Astrocyte (in vitro differentiated cells and primary cell): ENCODE measurements at places on chromosomes 2 and 18. TPM values are rescaled to one million over a fixed set of nuclear protein-coding genes. Genes with fewer than 3 reads are reported as not detected.
A peak's percentile ranks its signal among the peaks of the same experiment; 100 is the strongest.

THSD7B gene
- 0.14 and 0.18 TPM in 2 replicates for total RNA-seq

- H3K4me1 ChIP-seq: no peaks in the 10 kb centered on the region
- H3K4me3 ChIP-seq: no peak overlapping the region
- H3K36me3 ChIP-seq: no peaks in the 10 kb centered on the region
- DNase-seq: no peak
- no peaks in the 10 kb centered on the region for H3K27me3 ChIP-seq
Observed at GRCh38 chr18:7733642-7734041, 166.5 kb downstream of the PTPRM start.

- H3K27me3 ChIP-seq: peaks cover 14% of the 10 kb centered on the region
- H3K27ac ChIP-seq: peak overlapping the region; percentile 66
- H3K36me3 ChIP-seq: no peaks in the 10 kb centered on the region
- DNase-seq: peak; percentile 39
- no peak overlapping the region for H3K4me3 ChIP-seq
- H3K4me1 ChIP-seq: peaks cover 27% of the 10 kb centered on the region
Observed at GRCh38 chr2:120545521-120546047, 190.1 kb upstream of the GLI2 start.

GRCh38 chr2:2636813-2637212 is 305.7 kb upstream of the MYT1L start:
- no peaks in the 10 kb centered on the region for H3K27me3 ChIP-seq
- no peak for DNase-seq
- no peaks in the 10 kb centered on the region for H3K4me1 ChIP-seq
- no peaks in the 10 kb centered on the region for H3K36me3 ChIP-seq

GRCh38 chr2:172998547-172999272 is 76.9 kb upstream of the MAP3K20 start:
- H3K27me3 ChIP-seq: no peaks in the 10 kb centered on the region
- no peak for DNase-seq
- H3K36me3 ChIP-seq: no peaks in the 10 kb centered on the region
- H3K4me1 ChIP-seq: peaks cover 14% of the 10 kb centered on the region
- H3K4me3 ChIP-seq: no peak overlapping the region
- H3K27ac ChIP-seq: no peak overlapping the region

LRRTM4 gene
- 0.59 and 0.89 TPM in 2 replicates for total RNA-seq

GRCh38 chr2:108946442-108946841 is 42.6 kb downstream of the EDAR start:
- DNase-seq: no peak
- peaks cover 6% of the 10 kb centered on the region for H3K27me3 ChIP-seq
- no peaks in the 10 kb centered on the region for H3K36me3 ChIP-seq
- H3K27ac ChIP-seq: no peak overlapping the region

GRCh38 chr18:12421732-12422131 is 14.0 kb downstream of the PRELID3A start:
- no peak overlapping the region for H3K27ac ChIP-seq
- no peaks in the 10 kb centered on the region for H3K27me3 ChIP-seq
- no peaks in the 10 kb centered on the region for H3K4me1 ChIP-seq

GRCh38 chr2:143284087-143284675 is 155.0 kb downstream of the ARHGAP15 start:
- H3K36me3 ChIP-seq: no peaks in the 10 kb centered on the region
- H3K27me3 ChIP-seq: no peaks in the 10 kb centered on the region
- no peak overlapping the region for H3K4me3 ChIP-seq
- DNase-seq: no peak
- H3K27ac ChIP-seq: no peak overlapping the region

ZBTB7C gene
- total RNA-seq: 1.0 and 1.4 TPM in 2 replicates

UGT1A8 gene
- total RNA-seq: not detected in 2 replicates

DNA sequence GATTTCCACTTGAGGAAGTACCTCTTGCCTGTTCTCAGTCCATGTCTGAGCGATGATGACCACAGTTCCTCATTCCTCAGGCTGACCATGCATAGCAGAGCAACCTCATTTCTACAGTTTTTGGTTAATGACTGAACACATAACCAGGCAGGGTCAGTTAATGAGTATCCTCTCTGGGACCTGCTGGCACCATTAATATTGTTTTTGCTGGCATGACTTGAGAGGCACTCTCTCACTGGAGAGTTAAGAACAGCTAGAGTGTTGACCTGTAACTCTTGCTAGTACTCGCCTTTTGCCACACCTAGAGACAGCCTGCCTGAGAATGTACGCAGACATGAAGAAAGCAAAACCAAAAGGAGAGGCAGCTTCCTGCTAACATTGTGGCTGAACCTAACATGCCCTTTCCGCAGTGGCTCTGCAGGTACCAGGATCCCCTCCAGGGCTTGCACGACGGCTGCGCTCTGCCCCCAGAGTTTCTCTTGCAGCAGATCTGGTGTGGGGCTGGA is 23.9 kb downstream of the PECR start:
- H3K4me1 ChIP-seq: peaks cover 8% of the 10 kb centered on the region
- no peak overlapping the region for H3K4me3 ChIP-seq
- no peaks in the 10 kb centered on the region for H3K27me3 ChIP-seq
- no peak overlapping the region for H3K27ac ChIP-seq

- H3K27ac ChIP-seq: no peak overlapping the region
- no peaks in the 10 kb centered on the region for H3K36me3 ChIP-seq
- DNase-seq: peak; percentile 79
- no peaks in the 10 kb centered on the region for H3K27me3 ChIP-seq
- H3K4me1 ChIP-seq: peaks cover 12% of the 10 kb centered on the region
Observed at GRCh38 chr2:217551252-217551899, 451.4 kb downstream of the TNS1 start.

GRCh38 chr2:124888431-124888830 is 863.3 kb downstream of the CNTNAP5 start:
- H3K27me3 ChIP-seq: peaks cover 2% of the 10 kb centered on the region
- H3K4me1 ChIP-seq: no peaks in the 10 kb centered on the region
- H3K4me3 ChIP-seq: no peak overlapping the region
- no peaks in the 10 kb centered on the region for H3K36me3 ChIP-seq
- H3K27ac ChIP-seq: no peak overlapping the region

GRCh38 chr2:30368258-30368657 is 78.8 kb upstream of the LCLAT1 start:
- H3K36me3 ChIP-seq: no peaks in the 10 kb centered on the region
- no peak overlapping the region for H3K4me3 ChIP-seq
- peak; percentile 91 for DNase-seq
- peak overlapping the region; percentile 32 for H3K27ac ChIP-seq
- no peaks in the 10 kb centered on the region for H3K27me3 ChIP-seq
- peaks cover 34% of the 10 kb centered on the region for H3K4me1 ChIP-seq

TMEM200C gene
- total RNA-seq: 11.3 and 13.1 TPM in 2 replicates

FTCDNL1 gene
- 0.45 and 0.48 TPM in 2 replicates for total RNA-seq

DNA sequence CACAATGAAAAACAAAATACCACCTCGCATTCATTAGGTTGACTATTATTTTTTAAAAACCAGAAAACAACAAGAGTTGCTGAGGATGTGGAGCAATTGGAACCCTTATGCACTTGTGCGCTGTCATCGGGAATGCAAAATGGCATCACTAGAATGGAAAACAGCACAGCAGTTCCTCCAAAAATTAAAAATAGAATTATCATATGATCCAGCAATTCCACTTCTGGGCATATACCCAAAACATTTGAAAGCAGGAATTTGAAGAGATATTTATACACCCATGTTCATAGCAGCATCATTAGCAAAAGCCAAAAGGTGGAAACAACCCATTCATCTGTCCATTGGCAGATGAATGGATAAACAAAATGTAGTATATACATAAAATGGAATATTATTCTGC is 11.9 kb upstream of the NMUR1 start:
- DNase-seq: no peak
- no peaks in the 10 kb centered on the region for H3K36me3 ChIP-seq
- H3K27ac ChIP-seq: no peak overlapping the region

GRCh38 chr2:216142540-216142939 is 33.4 kb downstream of the XRCC5 start:
- peaks cover 8% of the 10 kb centered on the region for H3K4me1 ChIP-seq
- H3K27ac ChIP-seq: peak overlapping the region; percentile 18
- peak; percentile 88 for DNase-seq
- no peaks in the 10 kb centered on the region for H3K27me3 ChIP-seq

CAD gene
- total RNA-seq: 50.7 and 51.2 TPM in 2 replicates

GRCh38 chr2:239917125-239917956 is 107.8 kb downstream of the NDUFA10 start:
- H3K4me3 ChIP-seq: no peak overlapping the region
- H3K36me3 ChIP-seq: no peaks in the 10 kb centered on the region
- DNase-seq: no peak
- H3K27me3 ChIP-seq: no peaks in the 10 kb centered on the region
- no peaks in the 10 kb centered on the region for H3K4me1 ChIP-seq
- no peak overlapping the region for H3K27ac ChIP-seq

CYP27C1 gene
- total RNA-seq: 4.4 and 5.7 TPM in 2 replicates

DNA sequence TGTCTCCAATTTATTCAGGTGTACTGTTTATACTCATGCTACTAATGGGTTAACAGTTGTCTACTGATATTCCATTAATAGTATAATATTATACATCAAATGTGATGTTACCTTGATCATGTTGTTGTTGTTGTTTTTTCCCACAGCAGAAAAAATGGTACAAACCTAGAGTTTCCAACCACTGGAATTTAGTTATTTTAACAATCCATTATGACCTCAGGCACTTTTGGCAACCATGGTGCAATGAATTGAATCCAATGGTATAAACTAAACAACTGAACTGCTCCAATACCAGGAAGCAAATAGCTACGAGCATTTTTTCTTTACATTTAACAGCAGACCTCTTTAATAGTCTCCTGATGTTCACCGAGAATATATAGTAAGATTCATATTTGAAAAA is 31.0 kb upstream of the C2orf66 start:
- no peaks in the 10 kb centered on the region for H3K27me3 ChIP-seq
- H3K4me1 ChIP-seq: no peaks in the 10 kb centered on the region
- no peak overlapping the region for H3K27ac ChIP-seq
- H3K4me3 ChIP-seq: no peak overlapping the region
- DNase-seq: no peak
- H3K36me3 ChIP-seq: peaks cover 8% of the 10 kb centered on the region

- no peak overlapping the region for H3K27ac ChIP-seq
- H3K4me3 ChIP-seq: peak overlapping the region; percentile 48
- H3K4me1 ChIP-seq: peaks cover 7% of the 10 kb centered on the region
- no peak for DNase-seq
- peaks cover 3% of the 10 kb centered on the region for H3K27me3 ChIP-seq
Observed at GRCh38 chr2:133266926-133267590, 301.2 kb downstream of the NCKAP5 start.

DNA sequence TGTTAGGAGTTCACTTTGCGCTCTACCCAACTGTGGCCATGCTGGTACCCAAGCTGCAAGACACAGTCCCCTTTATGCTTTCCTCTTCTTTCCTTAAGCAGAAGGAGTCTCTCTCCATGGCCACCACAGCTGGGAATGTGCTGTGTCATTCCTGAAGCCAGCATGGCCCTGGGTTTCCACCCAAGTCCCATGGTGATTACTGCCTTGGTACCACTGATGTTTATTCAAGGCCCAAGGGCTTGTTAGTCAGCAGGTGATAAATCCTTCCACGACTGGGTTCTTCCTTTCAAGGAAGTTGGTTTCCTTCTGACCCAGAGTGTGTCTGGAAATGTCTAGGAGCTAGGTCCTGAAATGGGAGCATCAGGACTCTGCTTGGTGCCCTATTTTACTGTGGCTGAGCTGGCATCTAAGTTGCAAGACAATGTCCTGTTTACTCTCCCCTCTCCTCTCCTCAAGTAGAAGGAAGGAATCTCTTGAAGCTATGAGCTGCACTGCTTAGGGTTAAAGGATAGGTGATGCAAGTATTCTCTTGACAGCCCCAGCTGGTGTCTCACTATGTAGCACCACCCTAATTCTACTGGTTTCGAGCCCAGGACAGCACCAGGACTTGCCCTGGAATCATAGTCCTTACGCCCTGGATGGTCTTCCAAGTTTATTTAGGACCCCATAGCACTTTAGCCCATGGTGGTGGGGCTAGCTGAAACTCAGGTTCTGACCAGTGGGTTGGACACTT is 18.7 kb upstream of the NUP35 start:
- H3K4me3 ChIP-seq: no peak overlapping the region
- no peaks in the 10 kb centered on the region for H3K4me1 ChIP-seq
- no peaks in the 10 kb centered on the region for H3K36me3 ChIP-seq
- DNase-seq: no peak
- no peaks in the 10 kb centered on the region for H3K27me3 ChIP-seq
- no peak overlapping the region for H3K27ac ChIP-seq

DNA sequence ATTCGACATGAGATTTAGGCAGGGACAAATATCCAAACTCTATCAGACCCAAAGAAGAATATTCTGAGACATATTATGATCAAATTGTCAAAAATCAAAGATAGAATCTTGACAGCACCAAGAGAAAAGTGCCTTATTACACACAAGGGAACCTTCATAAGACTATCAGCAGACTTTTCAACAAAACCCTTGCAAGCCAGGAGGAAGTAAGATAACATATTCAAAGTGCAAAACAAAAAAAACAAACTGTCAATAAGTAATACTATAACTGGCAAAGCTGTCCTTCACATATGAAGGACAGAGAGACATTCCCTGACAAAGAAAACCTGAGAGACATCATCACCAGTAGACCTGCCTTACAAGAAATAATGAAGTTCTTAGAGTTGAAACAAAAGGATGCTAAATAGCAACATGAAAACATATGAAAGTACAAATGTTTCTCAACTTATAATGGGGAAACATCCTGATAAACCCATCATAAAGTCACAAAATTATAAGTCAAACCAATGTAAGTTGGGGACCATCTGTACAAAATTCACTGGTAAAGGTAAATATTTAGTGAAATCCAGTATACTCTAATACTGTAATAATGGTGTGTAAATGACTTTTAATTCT is 76.6 kb downstream of the FAM171B start:
- H3K27ac ChIP-seq: no peak overlapping the region
- H3K4me1 ChIP-seq: no peaks in the 10 kb centered on the region
- peaks cover 2% of the 10 kb centered on the region for H3K27me3 ChIP-seq
- H3K4me3 ChIP-seq: no peak overlapping the region
- H3K36me3 ChIP-seq: no peaks in the 10 kb centered on the region

ABCB11 gene
- total RNA-seq: 0.02 TPM in 1 of 2 replicates, not detected in the other

DNA sequence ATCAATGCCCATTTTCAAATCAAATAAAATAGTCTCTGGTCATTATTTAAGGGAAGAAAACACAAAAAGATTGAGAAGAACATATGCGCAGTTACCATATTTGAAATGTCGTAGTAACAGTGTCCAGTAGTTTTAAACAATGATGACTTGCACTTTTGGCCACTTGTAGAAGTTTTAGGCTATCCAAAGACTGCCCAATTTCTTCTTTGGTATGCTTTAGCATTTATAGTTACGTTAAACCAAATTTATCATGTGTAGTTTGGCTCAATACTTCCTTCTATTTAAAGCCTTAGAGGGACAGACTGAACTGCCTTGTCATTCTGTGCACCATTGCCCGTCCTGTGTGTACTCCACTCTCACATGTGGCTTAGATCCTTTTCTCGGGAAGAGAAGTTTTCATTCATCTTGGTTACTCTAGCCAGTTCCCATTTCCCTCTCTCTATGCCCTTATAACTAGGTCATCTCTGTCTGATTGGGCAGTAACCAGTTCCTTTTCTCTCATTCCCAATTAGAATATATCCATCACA is 84.8 kb upstream of the TTN start:
- no peak for DNase-seq
- H3K4me3 ChIP-seq: no peak overlapping the region
- no peaks in the 10 kb centered on the region for H3K36me3 ChIP-seq

ADD2 gene
- 4.8 TPM in 2 replicates for total RNA-seq

GRCh38 chr2:61770746-61771145 is 83.1 kb downstream of the FAM161A start:
- no peaks in the 10 kb centered on the region for H3K4me1 ChIP-seq
- H3K27ac ChIP-seq: no peak overlapping the region
- H3K4me3 ChIP-seq: no peak overlapping the region
- H3K27me3 ChIP-seq: no peaks in the 10 kb centered on the region
- no peaks in the 10 kb centered on the region for H3K36me3 ChIP-seq

CPLX4 gene
- not detected in 2 replicates for total RNA-seq

IL1B gene
- total RNA-seq: not detected in 2 replicates

HOXD9 gene
- total RNA-seq: not detected in 2 replicates
